NCI-H2029 (cell line): ENCODE measurements at places on chromosomes 4 and X.

DNA sequence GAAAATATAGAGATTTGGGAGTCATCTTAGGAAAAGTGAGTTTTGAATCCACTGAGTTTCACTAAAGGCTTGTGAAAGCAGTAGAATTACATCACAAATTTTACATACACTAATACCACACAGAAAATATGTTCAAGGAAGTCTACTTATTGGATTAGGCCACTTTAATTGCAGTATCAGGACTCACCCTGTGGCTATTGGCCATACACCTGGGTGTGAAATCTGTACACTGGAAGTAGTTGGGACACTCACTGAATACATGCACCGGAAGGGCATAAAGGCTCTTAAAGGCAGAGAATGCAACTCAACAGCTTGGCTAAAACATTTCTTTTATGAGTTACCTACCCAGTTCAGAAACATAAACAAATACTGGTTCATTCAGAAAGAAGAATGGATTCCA is 19.8 kb downstream of the MAOB start:
- no peak for DNase-seq

DNA sequence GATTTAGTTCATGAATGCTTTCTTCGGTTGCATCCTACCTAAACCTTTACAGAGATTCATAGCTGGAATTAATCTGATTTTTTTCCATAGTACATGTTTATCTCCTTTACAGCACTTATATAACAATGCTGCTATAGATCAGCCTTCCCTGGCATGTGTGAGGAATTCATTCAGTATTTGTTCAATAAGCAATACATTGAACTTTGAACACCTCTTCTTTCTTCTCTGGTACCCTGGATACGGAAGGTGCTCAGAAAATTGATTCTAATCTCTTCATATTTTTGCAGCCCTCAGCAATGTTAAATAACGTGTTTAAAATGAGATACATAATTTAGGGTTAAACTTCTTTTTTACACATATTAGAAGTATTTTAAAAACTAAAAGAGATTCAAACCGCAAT is 467.4 kb downstream of the TRIML1 start:
- no peak for DNase-seq

DNA sequence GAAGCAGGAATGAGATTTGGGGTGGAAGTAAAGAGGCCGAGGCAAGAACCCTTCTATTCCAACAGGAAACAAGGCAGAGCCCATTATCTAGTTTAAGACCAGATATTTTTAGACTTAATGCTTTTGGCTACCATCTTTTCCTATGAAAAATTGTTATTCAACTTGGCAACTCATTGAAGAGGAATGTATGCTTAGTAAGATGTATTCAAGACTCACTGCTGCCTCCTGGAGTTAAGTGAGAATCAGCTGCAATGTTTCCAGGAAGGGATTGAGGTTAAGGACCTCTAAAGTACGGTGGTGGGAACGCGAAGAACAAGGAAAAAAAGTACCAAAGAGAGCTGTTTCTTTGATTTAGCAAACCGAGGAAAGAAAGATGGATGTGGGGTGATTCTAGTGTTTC is 89.1 kb downstream of the RAPGEF2 start:
- no peak for DNase-seq

- DNase-seq, result no peak
Measured at GRCh38 chr4:183828125-183828524, 77.0 kb upstream of the STOX2 start.

- DNase-seq, result no peak
Measured at GRCh38 chr4:106530821-106531220, 162.2 kb upstream of the GIMD1 start.

DNA sequence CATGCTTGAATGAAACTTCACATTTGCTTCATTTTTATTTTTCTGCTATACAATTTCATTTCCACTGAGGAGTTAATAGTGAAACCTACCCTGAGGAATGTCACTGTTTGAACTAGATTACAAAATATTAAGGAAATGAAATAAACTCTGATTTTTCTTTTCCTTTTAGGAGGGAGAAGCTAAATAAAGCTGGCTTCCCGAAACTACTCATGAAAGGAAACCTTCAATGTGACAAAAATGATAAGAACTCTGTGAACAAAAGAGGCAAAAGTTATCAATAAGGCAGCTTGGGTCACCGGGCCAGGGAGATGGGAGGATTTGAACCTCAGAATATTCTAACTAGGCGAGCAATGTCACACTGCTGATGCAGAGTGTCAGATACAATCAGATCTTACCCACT is 185.2 kb downstream of the APBB2 start:
- no peak for DNase-seq

GRCh38 chrX:30280428-30280827 is 28.8 kb downstream of the NR0B1 start:
- no peak for DNase-seq

DNA sequence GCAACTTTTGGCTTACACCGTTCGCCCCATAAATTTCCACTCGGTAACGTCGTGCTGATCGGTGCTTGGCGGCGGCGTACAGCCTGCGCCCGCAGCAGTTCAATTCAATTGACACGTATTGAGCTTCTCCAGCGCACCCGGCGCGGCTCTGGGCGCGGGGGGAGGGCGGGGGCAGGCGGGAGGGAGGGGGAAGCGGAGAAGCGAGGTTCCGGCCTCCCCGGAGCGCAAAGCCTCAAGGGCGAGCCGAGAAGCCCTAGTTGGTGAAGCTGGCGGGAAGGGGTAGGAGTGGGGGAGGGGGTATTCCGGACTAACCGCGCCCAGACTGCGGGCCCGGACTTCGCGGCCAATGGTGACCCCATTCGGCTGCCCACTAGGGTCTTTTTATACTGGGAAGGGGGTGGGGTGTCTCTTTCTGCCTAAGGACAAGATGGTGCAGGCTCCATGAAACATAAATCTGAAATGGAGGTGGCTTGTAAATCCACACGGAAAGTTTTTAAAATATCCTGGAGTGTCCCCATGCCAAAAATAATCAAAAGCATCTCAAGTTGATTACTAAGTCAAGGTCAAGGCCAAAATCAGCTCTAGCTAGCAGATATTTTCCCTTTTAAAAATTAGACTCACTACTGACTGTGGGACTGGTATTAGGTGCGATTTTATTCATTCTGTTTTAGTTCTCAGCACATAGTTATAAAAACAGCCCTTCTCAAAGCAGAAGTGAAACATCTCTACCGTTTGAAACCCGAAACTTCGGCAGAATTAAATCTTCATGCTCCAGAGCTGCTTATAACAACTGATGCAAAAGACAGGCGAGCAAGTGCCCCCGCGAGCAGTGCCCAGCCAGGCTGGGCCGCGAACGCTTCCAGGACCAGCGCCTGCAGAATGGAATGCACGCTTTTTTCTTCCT is 1.5 kb upstream of the BCOR start:
- peak; percentile 43 for DNase-seq

DNA sequence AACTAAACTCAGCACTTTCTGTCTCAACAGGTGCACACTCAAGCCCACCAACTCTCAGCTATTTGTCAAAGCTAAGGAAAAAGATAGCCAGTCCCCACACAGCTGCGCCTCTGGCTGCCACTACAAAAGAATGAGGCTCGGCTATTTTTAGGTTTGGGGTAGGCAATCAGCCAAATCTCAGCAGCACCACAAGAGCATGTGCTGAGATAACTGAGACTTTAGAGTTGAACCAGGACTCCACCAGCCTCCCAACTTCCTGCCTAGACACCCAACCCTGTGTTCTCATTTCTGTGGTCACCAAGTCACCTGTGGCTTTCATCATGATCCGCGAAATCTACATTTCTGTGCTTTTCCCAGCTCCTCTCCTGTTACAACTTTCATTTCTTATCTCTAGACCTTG is 28.0 kb downstream of the DMD start:
- no peak for DNase-seq

DNA sequence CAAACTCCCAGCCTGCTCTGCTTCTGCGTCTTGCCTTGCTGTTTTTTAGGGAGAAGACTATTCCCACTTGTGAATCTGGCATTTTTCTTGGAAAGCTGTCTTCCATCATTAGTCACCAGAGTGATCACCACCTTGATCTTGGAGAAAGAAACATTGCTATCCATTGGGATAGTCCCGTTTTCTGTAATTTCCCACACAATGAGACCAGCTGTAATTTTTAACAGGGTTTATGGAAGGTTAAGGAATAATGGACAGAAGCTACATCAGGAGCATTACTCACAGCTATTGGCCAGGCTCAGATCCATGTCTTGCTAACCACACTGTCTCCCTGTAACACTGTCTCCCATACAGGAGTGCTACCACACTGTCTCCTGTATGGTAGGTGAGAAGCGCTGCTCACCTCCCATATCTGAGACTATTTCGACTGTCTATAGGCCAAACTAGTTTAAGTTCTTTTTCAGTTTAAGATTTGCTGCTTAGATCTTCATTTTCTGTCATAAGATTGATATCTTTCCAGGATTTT is 523.0 kb downstream of the SPRY1 start:
- DNase-seq, result no peak

DNA sequence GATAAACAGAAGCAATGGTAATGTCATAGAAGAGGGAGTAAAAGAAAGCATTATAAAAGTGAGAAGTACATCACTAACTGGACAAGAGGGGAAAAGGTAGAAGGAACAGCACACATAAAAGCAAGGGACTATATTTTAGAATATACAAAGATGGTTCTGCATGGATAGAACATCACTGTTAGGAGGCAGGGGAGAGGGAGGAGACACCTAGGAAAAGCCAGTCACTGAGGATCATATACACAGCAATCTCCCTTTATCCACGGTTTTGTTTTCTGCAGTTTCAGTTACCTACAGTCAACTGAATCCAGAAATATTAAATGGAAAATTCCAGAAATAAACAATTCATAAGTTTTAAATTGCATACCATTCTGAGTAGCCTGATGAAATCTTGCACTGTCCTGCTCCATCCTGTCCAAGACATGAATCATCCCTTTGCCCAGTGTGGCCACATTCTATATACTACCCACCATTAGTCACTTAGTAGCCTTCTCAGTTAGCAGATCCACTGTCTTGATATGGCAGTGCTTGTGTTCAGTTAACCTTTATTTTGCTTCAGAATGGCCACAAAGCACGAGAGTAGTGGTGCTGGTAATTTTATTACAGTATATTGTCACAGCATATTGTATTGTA is 74.2 kb downstream of the PPA2 start:
- no peak for DNase-seq

DNA sequence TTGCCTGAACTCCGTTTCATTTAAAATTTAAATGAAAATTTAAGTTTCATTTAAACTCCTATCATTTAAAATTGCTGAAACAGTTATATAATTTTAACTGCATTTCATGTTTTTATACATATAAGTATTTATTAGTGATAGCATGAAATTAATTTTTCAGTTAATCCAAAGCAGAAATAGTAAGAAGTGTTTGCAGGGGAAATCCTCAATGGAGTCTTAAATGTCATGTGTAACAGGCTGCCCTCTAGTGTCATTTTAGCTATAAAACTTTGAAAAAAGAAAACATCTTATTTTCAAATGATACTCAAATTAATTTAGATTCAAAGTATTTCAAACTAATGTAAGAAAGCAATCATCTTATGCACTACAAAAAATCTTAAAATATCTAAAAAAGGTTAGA is 27.2 kb downstream of the TAPT1 start:
- no peak for DNase-seq

GRCh38 chrX:99795495-99795894 is 614.6 kb downstream of the PCDH19 start:
- DNase-seq, result no peak

DNA sequence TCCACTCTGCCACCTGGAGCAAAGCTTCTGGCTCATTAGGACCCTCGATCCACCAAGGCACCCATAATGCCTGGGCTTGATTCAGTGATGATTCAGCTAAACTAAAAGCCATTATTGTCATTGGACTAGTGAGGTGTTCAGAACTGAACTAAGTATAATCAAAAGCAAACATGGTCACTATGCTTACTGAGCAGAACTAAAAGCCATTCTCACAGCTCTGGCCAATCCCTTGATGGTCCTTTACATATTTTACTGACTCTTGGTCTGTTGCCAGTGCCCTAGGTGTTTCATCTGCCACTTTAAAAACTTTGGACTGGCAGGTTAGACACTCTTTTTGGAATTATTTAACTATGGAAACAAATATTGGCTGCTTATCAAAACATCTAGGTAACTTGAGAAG is 703.5 kb downstream of the FAT4 start:
- no peak for DNase-seq

GRCh38 chr4:99536271-99536670 is 25.4 kb downstream of the C4orf17 start:
- DNase-seq, result no peak

DNA sequence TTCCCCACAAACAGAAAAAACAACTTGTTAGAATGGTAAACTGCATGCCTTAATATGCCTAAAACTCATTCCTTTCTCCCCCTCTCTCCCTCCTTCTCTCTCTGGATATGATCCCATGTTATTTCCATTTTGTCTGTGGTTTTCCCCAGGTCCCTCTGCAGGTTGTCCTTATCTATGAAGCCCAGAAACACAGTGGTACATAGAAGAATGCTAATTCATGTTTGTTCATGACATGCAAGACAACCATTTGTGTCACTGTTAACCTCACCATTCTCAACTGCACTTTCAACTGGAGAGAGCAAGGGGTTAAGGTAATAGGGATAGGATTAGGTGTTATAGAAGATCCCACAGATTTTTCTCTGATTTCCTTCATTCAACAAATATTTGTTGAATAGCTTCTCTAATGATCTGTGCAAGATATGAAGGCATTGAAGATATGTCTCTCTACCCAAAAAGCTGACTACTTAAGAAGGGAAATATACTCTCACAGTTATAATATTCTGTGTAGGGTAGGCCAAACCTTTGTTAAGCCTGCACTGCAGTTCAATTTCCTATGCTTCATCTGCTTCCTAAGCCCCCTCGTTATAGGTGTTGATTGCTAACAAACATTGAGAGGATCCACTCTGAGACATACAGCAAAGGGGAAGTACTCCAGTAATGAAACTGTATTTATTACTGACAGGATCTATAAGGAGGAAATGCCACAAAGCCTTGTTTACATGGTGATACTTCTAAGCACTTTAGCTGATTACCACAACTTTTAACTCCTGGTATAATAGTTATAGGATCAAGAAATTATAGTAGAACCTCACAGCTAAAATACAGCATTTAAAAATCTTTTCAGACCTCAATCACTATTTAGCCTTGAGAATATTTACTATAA is 96.1 kb downstream of the FRYL start:
- no peak for DNase-seq
